ENCODE measurements at places on chromosomes 1 and 21.

GRCh38 chr1:234845836-234846235 is 235.9 kb upstream of the IRF2BP2 start:
- DNase-seq: no peak

- DNase-seq: no peak
Observed at GRCh38 chr1:246335151-246335550, 171.9 kb downstream of the SMYD3 start.

DNA sequence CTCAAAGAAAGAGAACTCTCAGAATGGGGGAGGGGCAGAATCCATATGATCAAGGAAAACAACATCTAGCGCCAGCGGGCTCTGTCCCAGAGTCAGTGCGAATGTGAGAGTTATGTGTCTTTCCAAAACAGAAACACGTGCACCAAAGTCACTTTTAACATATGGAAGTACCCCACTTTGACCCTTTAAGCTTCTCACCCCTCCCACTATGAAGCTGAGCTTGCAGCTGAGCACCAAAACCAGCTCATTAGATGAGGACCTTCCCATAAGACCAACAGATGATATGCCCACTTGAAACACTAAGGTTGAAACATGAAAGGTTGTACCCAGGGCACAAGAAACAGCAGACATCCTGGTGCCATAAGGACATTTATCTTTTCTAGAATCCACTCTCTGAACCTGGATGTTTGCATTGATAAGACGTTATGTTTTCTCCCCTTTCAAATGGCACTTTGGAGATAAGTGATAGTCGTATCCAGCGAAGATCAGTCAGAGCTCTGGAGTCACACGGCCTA is 171.0 kb downstream of the TGFBR3 start:
- DNase-seq: no peak

DNA sequence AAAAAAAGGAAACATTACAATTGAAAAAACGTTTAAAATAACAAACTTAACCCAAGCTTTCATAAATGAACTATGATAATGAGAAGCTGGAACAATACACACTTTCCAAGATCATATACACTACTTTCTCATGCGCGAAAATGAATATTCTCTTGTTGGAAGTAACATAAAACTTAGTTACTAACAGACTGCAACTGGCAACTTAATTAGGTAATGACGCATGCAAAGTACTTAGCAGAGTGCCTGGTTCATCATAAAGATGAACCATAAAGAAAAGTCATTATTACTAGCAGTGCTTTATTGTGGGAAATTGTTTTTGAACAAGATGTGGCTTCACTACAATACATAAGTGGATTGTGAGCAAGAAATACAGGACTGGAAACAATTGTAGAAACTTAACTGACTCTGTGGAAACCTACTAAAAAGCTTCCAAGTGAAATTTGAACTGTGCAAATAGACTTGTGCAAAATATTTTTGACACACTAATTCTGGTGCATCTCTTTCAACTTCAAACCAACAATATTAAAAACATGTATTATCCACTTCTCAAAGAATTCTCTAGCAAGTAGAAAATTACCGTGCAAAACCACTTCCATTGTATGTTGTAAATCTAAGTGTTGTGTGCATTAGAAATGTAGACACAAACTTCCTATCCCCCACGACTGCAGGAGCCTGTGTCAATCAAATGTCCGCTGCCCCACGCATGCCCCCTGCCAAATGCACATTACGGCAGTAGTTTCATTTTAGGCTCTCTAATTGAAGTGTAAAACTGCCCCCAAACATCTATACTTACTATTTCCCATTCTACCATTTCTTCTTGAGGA is 2.0 kb downstream of the ARHGAP29 start:
- no peak for DNase-seq

DNA sequence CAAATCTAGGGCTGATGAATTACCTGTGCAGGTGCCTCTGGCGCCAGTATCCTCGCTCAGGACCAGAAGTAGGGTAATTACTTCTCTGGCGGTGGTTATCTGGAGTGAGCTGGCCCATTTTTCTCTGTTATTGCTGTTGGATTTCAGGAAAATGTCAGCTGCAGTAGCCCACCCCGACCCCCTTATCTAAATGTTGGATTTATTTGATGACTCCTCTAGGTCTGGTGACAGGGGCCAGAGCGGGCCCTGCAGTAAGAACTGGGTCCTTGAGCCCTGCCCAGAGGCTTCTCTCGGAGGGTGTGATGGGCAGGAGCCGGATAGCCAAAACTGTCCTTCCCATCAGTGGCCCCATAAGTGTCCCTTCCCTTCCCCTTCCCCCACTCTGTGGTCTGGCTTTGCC is 384.3 kb downstream of the PTPRU start:
- no peak for DNase-seq

GRCh38 chr21:43268086-43268803 is 99.4 kb downstream of the CRYAA start:
- no peak for DNase-seq

Measured in stimulated activated CD4-positive, alpha-beta T cell treated with anti-CD3 and anti-CD28 coated beads, Interleukin-1b, Interleukin-23, amount 100 ng/mL, for 1 hour (primary cell).